ENCODE measurements at places on chromosomes 11 and 22.

DNA sequence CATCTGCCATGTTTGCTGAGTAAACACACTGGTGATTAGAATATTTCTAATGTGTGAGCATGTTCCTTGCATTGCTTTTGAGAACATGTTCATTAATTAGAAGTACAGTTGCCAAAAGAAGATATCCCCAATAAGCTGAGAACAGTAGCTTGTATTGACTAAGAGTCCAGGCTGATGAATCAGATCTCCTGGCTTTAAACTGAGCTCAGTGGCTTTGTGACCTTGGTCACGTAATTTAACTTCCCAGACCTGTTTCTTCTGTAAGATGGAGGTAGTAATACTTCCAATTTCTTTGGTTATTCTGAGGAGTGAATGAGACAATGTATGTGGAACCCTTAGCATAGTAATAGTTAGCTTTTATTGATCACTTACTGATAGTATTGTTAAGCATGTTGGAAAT is 61.9 kb downstream of the CYB5R2 start:
- DNase-seq: no peak

GRCh38 chr11:9675691-9676090 is 11.8 kb downstream of the SWAP70 start:
- no peak for DNase-seq

- no peak for DNase-seq
Measured at GRCh38 chr11:66124564-66124963, 54.5 kb downstream of the PACS1 start.

DNA sequence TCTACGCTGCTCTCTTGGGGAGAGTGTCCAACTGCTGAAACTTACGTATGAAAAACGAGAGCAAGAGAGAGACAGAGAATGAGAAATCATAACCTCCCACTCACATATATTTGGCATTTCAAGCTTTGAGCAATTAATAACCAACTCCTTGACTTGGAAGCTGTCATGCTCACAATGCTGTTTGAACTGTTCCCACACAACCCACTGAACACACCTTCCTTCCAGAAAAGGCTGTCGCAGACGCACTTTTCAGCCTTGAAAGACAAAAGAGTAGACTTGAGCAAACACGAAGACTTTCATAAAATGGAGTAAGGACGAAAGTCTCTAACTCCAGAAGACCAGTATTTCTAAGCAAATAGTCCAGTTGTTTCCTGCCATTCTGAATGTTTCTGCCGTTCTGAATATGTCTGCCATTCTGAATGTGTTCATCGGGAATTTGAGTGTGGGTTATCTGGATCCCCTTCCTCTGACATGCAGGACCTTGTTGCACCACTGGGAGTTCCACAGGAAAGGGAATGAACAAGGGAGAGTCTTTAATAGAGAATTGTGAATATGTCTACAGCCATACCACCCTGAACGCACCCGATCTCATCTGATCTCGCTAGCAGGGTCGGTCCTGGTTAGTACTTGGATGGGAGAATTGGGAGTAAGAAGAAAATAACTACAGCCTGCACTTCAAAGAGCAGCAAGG is 86.2 kb upstream of the BARX2 start:
- no peak for DNase-seq

DNA sequence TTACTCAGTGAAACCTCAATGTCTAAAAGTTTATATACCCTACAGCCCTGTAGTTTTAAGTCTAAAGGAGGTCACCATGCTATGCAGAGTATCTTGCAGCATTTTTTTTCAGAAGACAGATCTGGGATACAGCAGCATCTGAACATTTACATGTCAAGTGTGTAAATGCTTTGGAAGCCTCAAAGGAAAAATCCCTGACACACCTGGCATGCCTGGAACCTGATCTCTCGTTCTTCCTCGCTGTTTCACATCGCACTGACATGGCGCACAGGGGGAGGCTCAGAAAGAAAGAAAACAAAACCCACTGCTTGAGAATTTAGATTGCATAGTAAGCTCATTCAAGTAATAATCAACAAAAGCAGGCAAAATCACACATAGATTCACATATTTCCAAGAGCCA is 31.0 kb downstream of the PAX6 start:
- DNase-seq: no peak

- no peak for DNase-seq
Measured at GRCh38 chr22:37650463-37651136, 7.9 kb upstream of the PDXP start.

GRCh38 chr11:86174101-86175046 is 70.2 kb upstream of the EED start:
- no peak for DNase-seq
